EL (cell line): ENCODE measurements at places on chromosomes 1 and 21.

DNA sequence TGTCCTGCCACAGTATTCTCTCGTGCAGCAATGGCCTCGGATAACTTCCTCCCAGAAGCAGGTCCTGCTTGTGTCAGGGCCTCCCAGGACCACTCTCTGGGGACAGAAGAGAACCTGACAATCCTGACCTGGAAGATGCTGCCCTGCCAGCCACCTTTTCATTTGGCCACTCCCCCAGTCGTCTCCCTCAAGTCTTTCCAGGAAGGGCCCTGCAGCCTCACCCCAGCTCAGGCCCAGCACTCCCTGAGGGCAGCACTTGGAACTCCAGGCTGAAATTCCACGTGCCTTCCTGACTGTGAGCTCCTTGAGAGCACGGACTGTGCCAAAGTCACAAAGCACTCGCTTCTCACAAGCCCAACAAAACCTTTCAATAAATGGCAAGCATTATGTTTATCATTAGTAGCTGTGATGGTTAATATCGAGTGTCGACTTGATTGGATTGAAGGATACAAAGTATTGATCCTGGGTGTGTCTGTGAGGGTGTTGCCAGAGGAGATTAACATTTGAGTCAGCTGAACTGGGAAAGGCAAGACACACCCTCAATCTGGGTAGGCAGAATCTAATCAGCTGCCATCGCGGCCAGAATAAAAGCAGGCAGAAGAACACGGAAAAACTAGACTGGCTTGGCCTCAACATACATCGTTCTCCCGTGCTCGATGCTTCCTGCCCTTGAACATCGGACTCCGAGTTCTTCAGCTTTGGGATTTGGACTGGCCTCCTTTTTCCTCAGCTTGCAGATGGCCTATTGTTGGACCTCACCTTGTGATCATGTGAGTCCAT lies 2.3 kb upstream of the CLEC20A start:
- DNase-seq: no peak

DNA sequence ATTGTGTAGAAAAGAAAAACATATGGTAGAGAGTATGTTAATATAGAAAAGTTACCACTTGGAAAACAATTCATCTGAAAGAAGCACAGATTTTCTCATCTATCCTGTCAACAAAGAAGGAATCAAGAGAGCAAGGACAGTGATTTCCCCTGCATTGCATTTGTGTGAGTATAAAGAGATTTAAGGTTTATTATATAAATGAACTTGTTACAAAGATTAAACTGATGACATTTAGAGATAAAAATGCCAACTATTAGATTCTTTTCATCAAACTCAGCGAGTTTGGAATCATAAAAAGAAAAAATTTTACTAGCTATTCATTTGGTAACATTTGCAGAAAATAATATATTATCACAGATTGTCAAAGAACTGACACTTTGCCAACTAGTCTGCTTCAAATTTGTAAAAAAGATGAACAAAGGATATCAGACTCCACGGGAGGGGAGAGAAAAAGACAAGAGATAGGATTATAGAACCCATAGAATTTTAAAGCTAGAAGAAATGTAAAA lies at the start of gene RGS21:
Gene RGS21, plus strand, starts transcription at position 51 of the 509 bp plus-strand sequence. CDS start 26,045 bp downstream, outside the sequence.
- DNase-seq: peak; percentile 7

DNA sequence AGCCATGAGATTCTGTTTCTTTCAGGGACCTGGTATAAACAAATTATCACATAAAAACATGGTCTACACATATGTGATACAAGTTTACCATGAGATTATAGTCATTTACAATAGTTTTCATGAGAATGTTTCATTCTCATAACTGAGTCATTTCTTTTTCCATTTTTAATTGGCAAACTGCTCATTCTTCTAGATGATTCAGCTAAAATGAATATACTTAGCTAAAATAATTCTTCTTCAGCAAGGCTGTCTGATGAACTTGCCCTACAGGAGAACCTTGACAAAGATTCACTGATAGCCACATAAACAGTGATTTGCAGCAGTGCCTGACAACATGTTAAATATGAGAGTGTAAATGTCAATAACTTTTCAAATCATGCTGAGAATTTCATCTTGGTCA lies 253.2 kb downstream of the FMN2 start:
- peak; percentile 43 for DNase-seq

- DNase-seq: no peak
Observed at GRCh38 chr1:185250063-185250462, 67.0 kb downstream of the IVNS1ABP start.

- DNase-seq: no peak
Observed at GRCh38 chr1:35178874-35179380, 14.0 kb downstream of the SFPQ start.

DNA sequence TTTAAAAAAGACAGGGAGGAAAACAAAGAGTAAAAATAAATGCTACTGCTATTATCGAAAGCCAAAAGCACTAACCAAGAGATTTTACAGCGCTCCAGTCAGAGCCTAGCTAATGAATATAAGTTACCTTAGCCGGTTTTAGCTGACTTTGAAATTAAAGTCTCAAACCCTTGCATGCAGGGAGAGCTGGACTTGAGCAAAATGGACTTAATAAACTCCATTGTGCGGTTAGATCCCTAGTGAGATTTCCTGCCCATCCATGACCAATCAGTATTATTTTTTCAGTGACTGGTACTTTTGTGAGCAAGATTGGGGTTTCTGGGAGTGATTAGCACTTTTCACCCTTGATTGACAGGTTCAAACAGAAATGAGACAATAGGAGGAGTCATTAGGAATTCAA lies 333.4 kb upstream of the ADGRL2 start:
- DNase-seq: no peak

DNA sequence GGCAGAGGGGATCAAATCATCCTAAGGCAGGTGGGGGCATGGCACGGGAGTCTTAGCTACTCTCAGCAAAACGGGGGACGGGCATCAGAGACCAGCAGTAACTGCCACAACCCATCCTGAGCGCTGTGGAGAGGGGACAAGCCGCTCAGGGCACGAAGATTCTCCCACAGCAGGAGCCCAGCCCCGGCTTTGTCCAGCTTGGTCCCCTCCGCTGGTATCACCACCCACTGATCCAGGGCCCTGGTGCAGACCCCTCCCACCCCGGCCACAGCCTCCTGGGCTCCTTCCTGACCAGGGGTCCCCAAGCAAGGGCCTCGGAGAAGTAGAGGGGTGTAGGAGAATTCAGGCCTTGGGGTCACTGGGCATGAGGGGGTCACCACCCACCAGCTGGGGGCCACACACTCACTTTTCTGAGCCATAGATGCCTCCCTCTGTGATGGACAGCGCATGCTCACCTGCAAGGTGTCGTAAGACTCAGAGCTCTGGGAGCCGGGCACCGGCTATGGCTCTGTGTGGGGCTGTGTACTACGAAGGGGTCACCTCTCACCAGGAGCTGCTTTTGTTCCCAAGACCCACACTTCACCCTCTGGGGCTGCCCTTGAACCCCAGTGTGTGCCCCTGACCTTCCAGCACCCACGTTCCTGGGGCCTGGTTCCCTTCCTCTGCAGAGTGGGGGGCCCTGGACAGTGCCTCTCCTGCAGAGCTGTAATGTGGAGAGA lies 2.3 kb upstream of the SMIM1 start:
- DNase-seq: no peak

DNA sequence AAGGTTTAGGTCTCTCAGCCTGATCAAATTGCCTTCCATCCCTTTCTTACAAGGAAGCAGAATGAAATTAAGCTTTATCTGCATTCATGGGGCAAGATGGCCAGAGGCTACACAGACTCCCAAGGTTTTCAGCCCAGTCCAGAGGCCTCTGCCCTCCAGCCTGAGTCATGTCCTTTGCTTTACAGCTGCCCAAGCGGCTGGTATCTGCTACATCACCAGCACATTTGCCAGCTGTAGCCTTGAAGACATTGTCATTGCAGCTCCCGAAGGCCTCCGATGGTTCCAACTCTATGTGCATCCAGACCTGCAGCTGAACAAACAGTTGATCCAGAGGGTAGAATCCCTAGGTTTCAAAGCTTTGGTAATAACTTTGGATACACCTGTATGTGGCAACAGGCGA lies 16.0 kb downstream of the HAO2 start:
- no peak for DNase-seq

GRCh38 chr1:168032029-168032428 lies 95.2 kb upstream of the MPC2 start:
- no peak for DNase-seq

DNA sequence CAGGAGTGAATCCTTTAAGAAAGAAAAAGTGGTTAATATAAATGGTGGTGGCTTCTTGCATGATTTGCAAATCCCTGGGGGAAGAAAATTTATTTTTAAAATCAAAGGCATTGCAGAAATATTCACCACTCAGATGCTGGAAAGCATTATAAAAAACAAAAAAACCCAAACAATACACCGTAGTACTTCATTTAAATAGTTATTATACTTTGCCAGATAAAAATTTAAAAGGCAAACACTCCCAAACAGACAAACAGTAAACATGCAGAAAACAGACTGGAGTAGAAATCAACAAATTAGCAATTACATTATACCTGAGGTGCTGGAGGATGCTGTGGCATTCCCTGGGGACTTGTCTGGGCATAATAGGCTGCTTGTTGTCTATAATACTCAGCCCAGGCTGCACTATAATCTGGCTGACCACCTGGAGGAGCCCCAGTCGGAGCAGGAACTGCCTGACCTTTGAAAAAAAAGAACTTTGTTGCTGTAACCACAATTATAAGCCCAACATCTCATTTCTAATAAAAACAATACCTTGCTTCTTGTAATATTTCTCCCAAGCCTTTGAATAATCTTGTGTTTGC lies 29.9 kb downstream of the FUBP1 start:
- DNase-seq: peak; percentile 39

DNA sequence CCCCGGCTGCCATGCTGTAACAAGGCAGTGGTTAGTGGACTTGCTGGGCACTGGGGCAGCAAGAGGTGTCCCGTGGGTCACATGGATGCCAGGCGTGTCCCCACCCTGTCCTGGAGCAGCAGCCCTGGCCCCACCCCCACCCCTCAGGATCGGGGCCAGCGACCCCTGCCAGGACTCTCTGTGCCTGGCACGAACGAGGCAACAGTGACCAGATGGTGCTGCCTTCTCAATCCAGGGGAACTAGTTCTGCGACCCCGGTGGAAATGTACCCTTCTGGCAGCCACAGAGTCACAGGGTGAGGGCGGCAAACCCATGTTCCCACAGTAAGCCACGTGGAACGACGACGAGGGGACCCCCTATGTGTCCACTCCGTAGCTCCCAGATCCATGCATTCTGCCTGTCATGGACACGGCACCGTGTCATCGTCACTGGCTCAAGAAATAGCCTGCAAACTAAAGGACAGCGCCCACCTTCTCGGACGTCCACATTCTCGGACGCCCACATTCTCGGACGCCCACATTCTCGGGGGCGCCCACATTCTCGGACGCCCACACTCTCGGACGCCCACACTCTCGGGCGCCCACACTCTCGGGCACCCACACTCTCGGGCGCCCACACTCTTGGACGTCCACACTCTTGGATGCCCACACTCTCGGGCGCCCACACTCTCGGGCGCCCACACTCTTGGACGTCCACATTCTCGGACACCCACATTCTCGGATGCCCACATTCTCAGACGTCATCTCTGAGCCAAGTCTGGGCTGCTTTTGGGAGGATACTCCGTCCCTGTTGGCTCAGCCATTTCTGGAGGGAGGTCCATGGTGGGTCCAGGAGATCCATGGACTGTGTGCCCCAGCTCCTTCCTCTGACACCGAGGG lies 19.6 kb upstream of the ACTRT2 start:
- DNase-seq: no peak

DNA sequence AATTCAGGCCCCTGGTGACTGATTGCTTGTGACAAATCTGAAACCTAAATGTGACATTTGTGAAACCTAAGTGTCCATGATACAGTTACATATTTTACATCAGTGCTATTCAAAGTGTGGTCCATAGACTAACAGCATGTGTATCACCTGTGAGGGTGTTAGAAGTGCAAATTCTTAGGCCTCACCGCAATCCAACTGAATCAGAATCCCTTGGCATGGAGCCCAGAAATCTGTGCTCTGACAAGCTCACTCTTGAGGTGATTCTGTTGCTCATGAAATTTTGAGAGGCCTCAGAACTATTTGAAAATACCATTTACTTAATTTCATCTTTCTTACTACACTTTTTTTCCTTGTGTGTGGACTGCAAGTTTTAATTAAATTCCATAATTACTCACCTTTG lies 587.9 kb downstream of the ADGRL2 start:
- peak; percentile 65 for DNase-seq

- DNase-seq: no peak
Observed at GRCh38 chr1:213820362-213821149, 167.2 kb upstream of the PROX1 start.

DNA sequence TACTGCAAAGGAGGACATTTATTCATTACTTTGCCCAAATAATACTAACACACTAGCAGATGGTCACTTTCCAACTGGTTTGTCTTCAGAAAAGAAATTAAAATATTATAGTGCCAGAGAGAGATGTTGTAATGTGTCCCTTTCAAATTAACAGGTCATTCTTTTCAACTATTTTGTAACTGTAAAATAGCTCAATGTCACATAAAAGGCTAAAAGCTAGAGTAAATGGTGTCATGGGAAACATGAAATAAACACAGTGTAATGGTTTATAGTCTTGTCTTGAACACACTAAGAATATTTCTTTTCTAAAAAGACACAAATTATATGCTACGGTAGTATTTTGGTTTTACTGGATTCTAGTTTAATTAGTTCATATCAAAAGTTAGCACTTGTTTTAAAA lies 77.8 kb downstream of the ADGRL2 start:
- DNase-seq: no peak

- DNase-seq: peak; percentile 23
Observed at GRCh38 chr1:166164995-166165660, 1.7 kb downstream of the FAM78B start.

- no peak for DNase-seq
Observed at GRCh38 chr1:45621501-45621836, 2.4 kb downstream of the CCDC17 start.
